ENCODE measurements at places on chromosomes 12 and 14.

GRCh38 chr12:74015118-74015517 lies 522.5 kb upstream of the ATXN7L3B start:
- DNase-seq, result no peak

DNA sequence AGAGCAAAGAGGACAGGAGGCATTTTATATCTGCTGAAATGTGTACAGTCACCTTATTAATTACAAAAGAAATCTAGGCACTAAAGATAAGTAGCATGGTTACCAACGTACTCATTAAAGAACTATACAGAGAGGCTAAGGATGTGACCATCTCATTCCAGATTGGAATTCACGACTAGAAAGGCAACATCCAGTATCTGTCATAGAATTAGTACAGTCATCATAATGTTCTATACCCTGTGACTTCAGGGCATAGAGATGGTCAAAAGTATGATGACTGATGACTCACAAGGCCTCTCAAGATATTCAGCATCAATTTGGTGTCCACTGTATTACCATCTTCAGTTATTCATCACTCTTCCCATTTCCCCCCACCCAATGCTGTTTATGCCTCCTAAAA lies 144.0 kb upstream of the PLEKHG7 start:
- DNase-seq, result no peak

DNA sequence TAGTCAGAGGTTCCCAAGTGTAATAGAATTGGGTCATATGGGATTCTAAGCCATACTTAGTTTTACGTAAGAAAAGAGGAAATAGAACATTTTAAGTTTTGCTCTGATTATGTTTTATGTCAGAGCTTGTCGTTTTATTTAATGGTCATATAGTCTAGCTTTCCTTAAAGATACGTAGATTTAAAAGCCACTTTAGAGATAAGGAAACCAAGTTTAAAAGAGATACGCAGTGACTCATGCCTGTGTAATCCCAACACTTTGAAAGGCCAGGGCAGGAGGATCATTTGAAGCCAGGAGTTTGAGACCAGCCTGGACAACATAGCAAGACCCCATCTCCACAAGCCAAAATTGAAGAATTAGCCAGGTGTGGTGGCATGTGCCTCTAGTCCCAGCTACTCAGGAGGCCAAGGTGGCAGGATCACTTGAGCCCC lies 19.5 kb downstream of the MAPK1IP1L start:
- no peak for DNase-seq

GRCh38 chr12:131124487-131125280 lies 171.0 kb downstream of the ADGRD1 start:
- DNase-seq, result no peak

DNA sequence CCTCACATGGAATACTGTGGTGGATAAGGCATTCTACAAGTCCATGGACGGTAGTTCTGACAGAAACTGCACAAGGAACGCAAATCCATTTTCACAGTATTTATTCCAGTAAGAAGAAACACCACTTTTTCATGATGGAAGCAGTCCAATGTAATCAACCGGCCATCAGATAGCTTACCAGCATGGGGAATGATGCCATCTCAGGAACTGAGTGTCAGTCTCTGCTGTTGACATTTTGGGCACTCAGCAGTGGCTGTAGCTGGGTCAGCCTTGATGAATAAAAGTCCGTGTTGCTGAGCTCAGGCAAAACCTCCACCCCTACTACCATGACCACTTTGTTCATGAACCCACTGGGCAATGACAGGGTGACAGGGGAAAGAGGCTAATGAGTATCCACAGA lies 103.4 kb downstream of the PLCZ1 start:
- no peak for DNase-seq

DNA sequence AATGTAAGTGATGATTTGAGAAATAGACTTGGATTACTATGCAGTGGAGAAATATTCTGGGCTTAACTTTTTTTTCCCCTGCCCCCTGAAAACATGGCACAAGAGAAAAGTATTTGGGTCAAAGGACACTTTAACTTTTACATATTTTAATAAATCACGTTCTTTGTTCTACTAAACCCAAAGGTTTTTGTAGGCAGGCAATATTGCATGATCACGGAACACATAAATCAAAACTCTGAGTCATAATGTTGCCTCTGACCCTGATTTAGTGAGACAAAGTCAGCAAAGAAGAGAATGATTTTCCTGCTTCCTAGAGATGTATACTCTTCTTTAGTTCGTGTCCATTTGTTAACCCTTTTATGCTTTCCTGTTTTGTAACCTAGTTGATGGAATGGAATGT lies 38.0 kb downstream of the ABCD2 start:
- no peak for DNase-seq

DNA sequence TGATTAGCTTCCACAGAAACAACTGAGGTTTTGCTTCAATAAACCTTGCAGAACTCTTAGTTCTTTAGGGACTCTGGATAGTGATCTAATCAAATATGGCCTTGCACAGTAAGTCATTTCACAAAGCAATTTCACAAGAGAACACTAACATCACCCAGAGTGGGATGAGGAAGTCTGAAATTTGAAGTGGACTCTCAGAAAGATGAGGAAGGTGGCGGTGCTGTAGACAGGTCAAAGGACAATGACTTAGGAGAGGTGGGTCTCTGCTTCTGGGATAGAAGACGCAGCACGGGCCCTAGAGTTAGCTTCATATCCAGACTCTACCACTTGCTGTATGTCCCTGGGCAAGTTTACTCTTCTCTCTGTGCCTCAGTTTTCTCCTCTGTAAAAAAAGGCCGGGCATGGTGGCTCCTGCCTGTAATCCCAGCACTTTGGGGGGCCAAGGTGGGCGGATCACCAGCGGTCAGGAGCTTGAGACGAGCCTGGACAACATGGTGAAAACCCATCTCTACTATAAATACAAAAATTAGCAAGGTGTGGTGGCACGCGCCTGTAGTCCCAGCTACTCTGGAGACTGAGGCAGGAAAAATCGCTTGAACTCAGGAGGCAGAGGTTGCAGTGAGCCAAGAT lies 18.9 kb downstream of the FOS start:
- DNase-seq, result no peak

DNA sequence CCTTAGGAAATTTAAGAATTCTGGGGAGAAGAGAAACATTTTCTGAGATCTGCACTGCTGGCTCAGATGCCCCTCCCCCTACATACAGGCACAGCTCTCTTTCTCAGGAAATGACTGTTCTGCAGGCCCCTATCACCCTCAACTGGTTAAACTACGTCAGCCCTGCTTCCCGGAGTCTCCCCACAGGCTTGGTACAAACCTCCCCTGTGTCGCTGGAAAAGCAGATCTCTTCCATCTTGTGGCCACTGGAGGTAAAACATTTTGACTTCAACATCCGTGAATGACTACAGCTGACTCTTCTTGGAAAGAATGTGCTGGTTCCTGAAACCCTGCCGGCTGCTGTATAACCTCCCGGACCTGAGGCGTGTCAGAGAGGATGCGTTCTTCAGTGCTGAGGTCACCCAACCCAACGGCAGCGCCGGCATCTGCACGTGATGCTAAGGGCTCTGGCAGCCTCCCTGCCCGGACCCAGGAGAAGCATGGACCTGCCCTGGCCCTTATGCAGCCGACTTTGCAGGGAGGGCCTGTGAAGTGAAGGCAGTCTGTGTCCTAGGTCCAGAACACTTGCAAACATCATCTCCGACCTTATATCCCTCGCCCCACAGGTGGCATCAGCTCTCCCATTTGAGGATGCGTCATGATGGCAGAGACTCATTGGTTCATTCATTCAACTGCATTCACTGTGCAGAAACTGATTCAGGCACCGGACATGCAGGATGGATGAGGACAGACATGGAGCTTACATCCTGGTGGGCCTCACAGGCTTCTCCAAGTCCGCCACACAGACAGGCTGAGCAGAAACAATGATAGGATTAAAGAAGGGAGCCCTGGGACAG lies 129.2 kb downstream of the GCH1 start:
- DNase-seq, result peak; percentile 78

GRCh38 chr12:94404854-94405253 lies 54.8 kb downstream of the CEP83 start:
- DNase-seq, result no peak

GRCh38 chr12:9928607-9929006 lies 3.6 kb downstream of the CLEC2A start:
- no peak for DNase-seq

DNA sequence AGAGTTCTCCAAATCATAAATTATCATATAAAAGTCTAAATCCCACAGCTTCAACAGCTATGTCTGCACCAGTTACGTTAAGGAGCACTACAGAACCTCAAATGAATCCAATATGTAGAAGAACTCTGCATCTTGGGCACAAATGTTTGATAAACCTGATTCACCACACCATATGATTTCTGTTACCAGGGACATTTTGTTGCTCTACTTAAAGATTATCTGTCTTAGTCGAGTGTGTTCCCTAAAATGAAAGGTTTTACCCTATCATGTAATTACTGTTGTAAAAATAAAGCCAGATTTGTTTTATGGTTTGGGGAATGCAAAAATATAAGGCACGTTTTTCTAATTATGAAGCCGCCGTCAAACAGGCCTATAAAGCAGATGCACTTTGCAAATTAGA lies 363.1 kb downstream of the EGLN3 start:
- DNase-seq, result no peak

DNA sequence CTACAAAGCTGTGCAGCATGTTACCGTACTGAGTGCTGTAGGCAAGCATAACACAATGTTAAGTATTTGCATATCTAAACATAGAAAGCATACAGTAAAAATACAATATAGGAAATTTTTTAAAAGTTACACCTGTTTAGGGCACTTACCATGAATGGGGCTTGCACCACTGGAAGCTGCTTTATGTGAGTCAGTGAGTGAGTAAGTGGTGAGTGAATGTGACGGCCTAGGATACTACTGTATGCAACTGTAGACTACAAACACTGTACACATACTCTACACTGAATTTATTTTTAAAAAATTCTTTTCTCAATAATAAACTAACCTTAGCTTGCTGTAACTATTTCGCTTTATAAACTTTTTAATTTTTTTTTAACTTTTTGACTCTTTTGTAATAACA lies 82.1 kb upstream of the FSCB start:
- no peak for DNase-seq

DNA sequence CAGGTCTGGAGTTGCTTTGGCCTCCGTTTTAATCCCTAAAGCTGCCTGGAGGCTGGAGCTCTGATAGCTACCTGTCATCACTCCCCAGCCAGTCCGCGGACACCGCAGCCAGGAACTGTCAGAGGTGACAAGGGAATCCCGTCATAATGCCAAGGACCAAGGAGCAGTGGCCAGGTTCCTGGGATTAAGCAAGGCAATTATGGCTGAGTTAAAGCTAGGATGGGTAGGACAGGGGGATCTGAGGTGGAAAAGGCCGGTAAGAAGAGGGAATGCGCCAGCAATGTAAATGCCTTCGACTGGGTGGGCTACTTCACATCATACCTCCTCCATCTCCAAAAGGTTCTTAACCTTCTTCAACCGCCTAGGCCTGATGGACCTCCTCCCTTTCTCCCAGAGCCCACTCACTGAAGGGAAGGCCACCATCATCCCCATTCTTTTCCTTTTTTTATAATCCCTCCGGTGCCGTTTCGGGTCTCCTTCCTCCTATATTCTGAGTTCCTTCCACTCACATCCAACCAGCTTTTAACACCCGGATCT lies 1.9 kb downstream of the PPP1R3E start:
- no peak for DNase-seq

- no peak for DNase-seq
Observed at GRCh38 chr14:75933712-75934296, 48.0 kb downstream of the TGFB3 start.

DNA sequence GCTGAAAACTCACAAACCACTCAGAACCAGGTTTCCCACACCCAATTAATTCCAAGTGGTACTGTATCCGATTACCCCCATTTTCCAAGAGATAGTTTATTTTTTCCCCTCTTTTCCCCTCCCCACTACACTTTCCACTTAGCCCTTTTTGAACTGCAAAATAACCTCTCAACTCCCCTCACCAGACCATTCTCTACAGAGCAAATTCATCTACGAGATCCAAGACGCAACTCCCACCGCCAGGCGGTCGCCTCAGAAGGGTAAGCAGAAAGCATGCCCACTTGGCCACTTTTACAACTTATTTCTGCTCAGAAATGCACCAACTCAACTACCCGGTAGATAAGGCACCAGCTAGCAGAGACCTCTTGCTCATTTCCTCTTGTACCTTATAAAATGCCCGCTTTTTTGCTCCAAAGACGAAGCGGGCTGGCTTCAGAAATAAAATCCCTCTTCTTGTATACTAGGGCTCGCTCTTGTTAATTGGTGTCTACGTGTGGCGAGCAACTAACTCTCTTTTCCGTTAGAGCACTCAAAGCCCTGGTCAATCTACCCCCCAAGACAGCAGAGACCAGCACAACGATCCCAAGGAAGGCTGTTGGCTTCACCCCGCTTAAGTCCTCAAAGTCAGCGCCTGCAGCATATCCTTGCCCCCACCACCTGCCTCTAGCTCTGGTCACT lies 910 bp upstream of the SRP54 start:
- no peak for DNase-seq

DNA sequence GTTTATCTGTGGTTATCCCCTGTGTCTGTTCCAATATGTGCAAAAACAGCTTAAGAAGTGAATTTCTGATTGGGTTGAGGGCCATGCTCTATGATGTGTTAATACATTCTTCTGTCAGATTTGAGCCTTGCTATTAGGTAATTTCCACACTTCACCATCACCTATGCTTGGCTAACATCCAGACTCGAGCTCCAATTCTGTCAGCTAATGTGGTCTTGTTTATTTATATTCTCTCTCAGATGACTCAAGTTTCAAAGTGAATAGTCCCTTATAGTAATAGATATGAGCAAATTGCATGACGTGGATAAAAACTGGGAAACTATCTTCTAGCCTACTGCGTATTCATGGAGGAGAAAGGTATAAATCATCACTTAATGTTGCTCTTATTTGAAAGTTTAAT lies 451.3 kb downstream of the SNAPC1 start:
- no peak for DNase-seq

DNA sequence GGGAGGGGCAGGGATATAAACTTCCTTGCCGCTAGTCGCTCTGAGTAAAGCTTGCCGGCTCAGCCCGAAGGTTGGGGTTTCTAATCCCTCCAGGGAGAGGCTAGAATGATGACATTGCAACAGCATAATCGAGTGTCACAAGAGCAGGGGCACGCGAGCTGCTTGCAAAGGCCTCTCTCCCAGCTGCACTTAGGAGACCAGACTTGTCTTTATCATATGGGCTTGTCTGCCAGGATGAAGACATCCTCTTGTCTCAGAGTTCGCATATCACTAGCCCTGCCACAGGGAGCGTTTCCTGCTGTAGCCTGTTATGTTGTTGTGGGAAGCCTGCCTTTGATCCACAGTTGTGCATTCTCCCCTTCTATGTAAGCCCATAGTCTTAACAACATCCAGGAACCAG lies 180.0 kb downstream of the ESR2 start:
- DNase-seq, result no peak

GRCh38 chr12:61220337-61220736 lies 1039.9 kb upstream of the USP15 start:
- no peak for DNase-seq

DNA sequence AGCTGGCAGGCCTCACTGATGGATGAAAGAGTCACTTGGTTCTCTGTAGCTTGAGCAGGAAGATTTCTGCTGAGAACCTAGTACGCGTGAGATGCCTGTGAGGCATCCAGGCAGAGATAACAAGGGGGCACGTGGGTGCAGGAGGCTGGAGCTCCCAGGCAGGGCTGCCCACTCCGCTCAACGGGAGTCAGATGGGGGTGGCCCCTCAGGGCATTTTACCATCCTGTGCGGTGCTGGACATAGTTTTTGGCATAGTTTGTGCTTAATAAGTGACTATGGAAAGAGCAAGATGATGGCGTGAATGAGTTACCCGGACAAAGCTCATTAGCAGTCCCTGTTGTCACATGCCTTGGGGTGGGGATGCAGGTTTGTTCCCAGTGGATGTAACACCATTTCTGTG lies 182.8 kb downstream of the TSPAN9 start:
- DNase-seq, result no peak

Measured in natural killer cell treated with Interleukin-12 subunit alpha and Interleukin-12 subunit beta and Interleukin-15 and Interleukin-18, amount 100 ng/mL, for 72 hours (primary cell).